NCI-H524 treated with DMSO at 0.1 percent for 48 hours (cell line): ENCODE measurements at places on chromosomes 11 and 22.
A peak's percentile ranks its signal among the peaks of the same experiment; 100 is the strongest.

DNA sequence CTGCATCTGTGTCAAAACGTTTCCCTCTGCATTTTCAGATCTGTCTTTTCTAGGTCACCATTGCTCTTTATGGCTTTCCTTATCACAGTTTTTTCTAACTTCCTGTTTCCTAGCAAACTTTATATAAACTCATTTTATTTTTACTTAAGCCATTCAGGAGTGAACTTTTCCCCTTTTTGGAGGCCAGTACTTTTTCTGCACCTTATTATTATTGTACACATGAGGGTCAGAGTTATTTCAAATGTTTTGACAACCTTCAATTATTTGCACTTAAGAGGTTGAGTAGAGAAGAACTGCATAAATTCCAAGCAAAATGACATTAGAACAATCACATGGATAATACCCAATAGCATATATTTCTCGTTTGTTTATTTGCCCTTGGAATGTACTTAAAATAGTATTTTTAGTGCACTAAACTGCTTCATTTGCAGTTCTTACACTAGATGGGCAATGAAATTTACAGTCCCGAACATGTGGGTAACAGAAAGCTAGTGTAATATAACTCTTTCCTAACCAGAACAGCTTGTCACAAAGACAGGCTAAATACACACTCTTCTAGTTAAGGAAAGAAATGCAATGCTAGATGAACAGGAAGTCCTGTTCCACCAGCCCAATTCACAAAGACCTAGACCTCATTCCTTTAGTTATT lies 79.5 kb downstream of the UBASH3B start:
- no peak for DNase-seq

GRCh38 chr22:25748140-25748539 lies 6.2 kb downstream of the MYO18B start:
- no peak for DNase-seq

GRCh38 chr11:18078909-18079308 lies 27.0 kb downstream of the SAAL1 start:
- no peak for DNase-seq

GRCh38 chr22:41540006-41540315 lies 4.3 kb downstream of the POLR3H start:
- DNase-seq = no peak

DNA sequence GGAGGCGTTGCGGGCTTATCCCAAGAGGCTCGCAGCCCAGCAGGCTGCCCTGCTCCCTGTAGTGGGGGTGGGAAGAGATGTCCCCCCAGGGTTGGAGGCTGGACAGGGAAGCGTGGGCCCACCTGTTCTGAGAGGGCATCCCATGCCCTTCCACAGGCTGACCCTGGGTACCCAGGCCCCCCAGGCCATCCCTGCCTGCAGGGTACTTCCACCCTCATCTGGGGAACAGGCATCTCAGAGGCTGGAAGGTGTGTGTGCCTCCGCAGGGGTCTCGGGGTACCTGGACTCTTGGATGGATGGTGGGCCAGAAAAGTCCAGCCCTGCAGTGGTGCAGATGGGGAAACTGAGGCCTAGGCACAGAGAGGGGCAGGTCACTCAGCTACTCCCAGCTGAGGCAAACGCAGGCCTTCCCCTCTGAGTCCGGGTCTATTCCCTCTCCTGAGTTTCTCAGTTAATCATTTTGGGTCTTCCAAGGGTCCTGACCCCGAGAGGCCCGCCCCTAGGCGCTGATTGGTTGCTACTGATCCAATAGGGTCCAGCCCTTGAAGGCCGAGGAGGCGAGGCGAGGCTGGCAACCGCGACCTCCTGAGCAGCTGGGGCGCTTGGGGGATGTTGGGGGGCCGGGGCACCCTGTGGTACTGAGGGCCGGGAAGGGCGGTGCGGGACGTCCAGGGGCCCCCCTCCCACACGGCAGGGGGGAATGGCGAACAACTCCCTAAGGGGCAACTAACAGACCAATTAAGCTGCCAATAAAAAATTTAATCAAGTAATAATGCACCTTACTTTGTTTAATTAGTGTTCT lies 23.8 kb downstream of the FLRT1 start:
- no peak for DNase-seq

GRCh38 chr22:22408731-22409696 lies 99.5 kb downstream of the ZNF280B start:
- no peak for DNase-seq

- no peak for DNase-seq
Measured at GRCh38 chr11:36186340-36187175, 102.7 kb downstream of the COMMD9 start.

DNA sequence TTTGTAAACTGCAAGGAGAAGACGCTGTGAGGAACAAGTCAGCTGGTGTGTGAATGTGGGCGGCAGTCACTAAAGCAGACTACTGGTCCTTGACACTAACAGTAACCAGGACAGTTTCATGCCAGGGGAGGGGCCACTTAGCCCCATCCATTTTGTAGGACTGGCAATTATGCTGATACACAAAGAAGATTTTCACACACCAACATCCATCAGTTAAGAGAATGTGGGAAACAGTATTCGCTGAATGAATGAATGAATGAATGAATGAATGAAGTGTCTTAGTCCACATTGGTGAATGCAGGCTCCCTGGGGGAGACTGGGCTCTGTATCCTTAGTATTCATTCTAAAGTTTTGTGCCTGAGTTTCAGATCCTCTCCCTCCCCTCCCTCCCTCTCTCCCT lies 590.4 kb downstream of the BRD1 start:
- no peak for DNase-seq

- DNase-seq = no peak
Measured at GRCh38 chr11:8773916-8774539, 91.4 kb downstream of the RPL27A start.

- DNase-seq = no peak
Measured at GRCh38 chr11:57095896-57096295, 85.9 kb upstream of the LRRC55 start.

DNA sequence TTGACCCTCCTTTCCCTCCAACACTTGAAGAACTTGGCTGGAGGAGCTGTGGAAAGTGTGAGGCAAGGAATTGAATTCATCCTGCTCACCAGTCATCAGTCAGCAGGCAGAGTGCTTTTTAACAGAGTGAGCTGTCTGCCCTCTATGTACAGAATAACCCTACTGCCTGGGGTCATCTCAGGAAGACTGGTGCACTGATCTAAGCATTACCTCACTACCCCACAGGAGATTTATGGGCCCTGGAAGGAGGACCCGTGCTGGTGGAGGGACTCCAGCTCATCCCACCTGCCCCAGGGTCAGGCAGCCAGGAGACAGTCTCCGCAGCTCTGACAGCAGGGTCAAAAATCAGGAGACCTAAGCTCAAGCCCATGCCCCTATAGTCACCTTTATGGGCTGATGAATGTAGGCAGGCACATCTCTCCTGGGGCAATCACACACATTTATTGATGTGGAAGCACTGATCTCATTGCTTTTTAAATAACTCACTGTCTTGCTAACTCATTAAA lies 270.8 kb upstream of the SESN3 start:
- no peak for DNase-seq

GRCh38 chr11:134022748-134023147 lies 46.1 kb upstream of the JAM3 start:
- DNase-seq = no peak

DNA sequence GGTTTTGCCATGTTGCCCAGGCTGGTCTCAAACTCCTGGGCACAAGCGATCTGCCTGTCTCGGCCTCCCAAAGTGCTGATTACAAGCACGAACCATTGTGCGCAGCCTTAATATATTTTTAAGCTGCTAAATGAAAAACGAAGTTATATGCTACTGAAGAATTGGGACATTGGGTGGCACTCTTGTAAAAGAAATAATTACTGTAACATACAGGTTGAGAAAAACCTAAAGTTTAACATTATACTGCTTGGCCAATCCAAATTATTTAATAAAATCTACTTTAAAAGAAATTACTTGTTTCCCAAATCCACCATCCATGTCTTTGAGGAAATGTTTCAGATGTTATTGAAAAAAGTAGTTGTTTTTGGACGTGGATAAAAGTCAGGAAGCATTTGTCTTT lies 37.9 kb upstream of the ARHGAP32 start:
- DNase-seq = no peak

- no peak for DNase-seq
Measured at GRCh38 chr11:10838083-10838482, 19.8 kb downstream of the ZBED5 start.

DNA sequence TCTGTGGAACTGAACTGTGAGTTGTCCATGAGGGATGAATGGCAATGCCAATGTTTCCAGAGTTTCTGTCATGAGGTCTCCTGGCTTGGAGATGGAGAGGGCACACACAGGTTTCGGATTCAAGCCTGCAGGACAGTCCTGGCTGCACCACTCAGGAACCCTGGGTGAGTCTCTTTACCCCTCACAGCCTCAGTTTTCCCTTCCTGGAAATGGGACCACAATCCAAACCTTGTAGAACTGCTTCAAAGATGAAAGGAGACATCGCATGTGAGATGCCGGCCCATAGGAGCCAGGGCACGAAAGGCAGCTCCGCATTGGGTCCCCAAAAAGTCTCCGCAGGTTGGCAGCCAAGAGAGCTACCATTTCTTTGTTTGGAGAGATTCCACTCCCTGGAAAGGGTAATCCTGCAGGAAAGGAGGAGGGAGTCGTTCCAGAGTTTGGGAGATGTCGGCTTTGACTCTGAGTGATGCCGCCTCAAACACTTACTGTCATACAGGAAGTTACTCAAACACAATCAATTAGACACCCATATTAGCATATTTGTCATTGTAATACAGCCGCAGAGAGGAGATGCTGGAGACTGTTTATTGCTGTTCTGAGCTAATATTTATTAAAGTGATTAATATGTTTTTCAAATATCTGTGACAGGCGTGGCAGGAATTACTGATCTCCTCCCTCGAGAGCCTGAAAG lies 318.3 kb downstream of the MN1 start:
- DNase-seq = no peak

DNA sequence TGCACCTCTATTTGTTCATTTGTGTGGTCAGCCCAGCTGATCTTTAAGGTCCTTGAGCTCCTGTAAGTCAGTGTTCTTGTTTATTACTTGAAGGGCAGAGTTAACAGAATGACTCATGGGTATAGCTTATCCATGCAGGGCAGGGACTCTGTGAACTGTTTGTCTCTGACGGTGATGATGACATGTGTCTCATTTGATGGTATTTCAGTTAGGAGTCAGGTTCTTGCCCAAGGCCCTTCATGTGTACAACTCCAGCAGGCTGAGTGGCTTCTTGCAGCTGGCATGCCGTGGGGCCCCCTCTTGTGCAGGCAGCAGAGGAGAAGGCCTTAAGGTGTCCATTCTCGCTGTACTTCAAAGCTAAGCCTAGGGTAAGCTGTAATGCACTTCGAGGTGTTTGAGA lies 165.1 kb downstream of the DBX1 start:
- DNase-seq = no peak

DNA sequence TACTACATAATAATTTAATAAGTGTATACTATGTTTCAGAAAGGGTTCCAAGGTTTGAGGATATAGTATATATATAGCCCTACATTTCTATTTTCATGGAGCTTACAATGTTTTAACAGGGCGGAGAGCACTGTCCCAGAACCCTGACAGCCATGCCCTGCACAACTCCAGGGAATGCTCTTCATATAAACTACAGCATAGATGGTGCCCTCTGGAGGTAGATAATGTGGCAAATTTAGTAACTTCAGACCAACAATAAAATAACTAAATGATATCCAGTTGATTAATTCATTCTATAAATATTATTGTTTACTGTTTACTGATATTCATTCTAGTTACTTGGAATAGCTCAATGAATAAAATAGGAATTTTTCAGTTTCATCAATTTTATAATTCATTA lies 693.7 kb upstream of the CCDC179 start:
- no peak for DNase-seq

DNA sequence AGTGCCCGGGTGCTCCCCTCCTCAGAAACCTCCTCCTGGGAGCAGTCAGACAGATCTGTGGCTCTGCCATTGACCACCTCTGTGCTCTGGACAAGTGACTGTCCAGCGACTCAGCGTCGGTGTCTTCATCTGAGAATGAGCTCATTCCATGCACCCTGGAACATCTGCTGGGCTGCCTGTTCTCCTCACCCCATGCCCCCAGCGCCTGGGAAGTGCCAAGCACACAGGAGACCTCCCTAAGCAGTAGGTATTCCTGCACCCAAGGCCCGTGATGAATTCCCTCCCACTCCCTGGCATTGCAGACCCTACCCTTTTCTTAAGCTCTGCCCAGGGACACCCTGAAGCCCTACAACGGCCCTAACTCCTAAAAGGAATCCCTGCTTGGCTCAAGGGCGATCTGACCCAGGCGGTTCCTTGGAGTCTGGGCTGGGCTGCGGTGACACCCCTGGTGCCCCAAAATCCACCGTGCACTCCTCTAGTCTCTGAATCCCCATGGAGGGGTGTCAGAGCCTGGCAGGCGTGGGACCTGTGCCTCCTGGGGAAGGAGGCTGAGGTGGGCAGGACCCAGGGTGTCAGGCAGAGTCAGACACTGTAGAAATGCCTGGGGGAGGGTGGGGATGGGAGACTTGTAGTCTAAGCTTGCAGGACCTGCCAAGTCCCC lies 92.0 kb downstream of the CEP164 start:
- DNase-seq = no peak

GRCh38 chr11:26333906-26334305 lies 2.0 kb downstream of the ANO3 start:
- DNase-seq = no peak

- no peak for DNase-seq
Measured at GRCh38 chr22:17931400-17931825, 92.9 kb downstream of the MICAL3 start.

DNA sequence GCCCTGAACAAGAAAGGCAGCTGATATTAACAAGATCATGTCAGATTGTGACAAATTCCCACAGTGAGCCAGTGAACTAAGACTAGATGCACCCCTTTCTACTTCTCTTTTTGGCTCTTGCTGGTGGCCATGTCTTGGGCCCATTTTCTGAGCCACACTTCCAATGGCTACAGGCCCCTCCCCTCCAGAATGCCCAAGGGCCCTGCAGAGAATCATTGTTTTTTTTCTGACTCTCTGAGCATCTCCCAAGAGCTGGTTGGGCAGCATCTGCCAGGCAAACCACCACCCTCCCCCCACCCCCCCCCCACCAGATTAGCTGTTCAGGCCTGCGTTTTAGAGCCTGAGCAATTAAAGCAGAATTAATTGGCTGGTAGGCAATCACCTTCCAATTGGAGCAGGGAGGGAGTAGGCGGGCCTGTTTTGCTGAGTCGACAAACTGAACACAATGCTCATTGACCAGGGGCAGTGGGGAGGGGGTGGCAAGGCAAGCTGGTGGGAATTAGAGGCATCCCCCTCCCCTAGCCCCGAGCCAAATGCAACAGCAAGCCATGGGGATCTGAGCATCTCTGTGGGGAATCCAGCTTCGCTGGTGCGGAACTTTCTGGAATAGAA lies 541.4 kb downstream of the MN1 start:
- peak; percentile 60 for DNase-seq

DNA sequence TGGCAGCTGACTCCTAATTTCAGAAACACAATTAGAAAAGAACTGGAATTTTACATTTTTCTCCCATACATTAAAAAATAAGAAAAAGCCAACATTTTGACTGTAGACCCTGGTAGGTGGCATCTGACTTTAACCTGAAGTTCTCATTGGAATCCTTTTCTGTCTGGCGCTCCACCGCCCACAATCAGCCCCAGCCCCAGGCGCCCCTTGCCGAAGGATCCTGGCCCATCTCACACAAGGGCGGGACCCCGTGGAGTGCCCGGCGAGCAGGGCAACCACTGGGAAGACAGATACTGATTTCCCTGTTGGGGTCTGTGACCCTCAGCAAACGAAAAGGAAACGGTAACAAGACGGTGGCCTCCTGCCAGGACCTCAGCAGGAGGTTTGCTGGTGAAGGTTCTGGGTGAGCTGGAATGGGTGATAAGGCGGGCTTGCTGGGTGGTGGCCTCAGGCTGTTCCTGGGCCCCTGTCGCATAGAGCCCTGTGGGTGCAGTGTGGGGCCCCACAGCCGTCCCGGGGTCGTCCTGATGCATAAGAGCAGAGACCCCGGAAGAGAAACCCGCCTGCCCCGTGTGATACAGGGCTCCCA lies 15.7 kb downstream of the TSPO start:
- DNase-seq = no peak

GRCh38 chr11:71987521-71987920 lies 11.2 kb upstream of the IL18BP start:
- no peak for DNase-seq
